ENCODE measurements at places on chromosomes 16 and 17.

- DNase-seq = no peak
Observed at GRCh38 chr17:58327363-58328194, 1.0 kb downstream of the TSPOAP1 start.

DNA sequence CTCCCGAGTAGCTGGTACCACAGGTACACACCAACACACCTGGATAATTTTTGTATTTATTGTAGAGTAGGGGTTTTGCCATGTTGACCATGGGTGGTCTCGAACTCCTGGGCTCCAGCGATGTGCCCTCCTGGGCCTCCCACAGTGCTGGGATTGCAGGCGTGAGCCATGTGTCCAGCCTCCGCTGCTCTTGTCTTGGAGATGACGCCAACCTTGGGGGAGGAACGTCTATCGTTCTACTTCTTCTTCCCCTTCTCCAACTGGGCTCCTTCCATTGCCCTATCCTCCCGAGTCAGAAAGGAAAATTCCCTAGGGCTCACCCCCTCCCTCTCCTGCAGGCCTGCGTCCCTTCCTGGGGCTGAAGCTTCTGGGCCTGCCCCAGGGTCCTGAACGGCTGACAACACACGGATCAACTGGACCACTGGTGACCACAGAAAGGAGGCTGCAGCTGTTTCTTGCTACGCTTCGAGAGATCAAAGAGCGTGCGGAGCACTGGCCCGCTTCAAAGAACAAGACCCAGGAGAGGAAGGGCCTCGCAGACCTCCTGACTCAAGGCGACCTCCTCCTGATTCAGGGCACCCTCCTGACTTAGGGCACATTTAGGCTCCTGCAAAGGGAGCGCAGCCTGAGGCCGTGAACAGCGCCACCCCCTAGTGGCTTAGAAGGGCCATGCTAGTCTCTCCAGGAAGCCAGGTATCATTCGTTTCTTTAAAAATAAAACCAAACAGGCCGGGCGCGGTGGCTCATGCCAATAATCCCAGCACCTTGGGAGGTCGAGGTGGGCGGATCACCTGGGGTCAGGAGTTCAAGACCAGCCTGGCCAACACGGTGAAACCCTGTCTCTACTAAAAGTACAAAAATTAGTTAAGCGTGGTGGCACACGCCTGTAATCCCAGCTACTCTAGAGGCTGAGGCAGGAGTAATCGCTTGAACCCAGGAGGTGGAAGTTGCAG, 48.5 kb upstream of the HELZ start:
- peak; percentile 55 for DNase-seq

DNA sequence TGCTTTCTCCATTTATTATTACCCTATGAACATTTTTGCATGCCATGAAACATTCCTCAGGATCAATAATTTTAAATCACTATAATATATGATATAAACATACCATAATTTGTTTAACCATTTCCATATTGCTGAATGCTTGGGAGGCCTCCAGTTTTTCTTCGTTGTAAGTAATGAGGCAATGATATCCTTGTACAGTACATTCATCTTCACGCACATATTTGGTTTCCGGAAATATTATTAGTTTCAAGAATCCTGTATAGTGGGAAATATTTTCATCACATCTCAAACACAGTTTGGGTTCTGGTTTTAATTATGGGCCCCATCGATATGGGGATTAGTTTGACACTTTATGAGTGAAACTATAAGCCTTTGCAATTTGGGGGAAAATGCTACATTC, 135.4 kb downstream of the HS3ST3B1 start:
- no peak for DNase-seq

- no peak for DNase-seq
Observed at GRCh38 chr16:81688182-81688581, 90.9 kb upstream of the PLCG2 start.

GRCh38 chr17:74514632-74515334, 16.5 kb downstream of the CD300LB start:
- DNase-seq = no peak

DNA sequence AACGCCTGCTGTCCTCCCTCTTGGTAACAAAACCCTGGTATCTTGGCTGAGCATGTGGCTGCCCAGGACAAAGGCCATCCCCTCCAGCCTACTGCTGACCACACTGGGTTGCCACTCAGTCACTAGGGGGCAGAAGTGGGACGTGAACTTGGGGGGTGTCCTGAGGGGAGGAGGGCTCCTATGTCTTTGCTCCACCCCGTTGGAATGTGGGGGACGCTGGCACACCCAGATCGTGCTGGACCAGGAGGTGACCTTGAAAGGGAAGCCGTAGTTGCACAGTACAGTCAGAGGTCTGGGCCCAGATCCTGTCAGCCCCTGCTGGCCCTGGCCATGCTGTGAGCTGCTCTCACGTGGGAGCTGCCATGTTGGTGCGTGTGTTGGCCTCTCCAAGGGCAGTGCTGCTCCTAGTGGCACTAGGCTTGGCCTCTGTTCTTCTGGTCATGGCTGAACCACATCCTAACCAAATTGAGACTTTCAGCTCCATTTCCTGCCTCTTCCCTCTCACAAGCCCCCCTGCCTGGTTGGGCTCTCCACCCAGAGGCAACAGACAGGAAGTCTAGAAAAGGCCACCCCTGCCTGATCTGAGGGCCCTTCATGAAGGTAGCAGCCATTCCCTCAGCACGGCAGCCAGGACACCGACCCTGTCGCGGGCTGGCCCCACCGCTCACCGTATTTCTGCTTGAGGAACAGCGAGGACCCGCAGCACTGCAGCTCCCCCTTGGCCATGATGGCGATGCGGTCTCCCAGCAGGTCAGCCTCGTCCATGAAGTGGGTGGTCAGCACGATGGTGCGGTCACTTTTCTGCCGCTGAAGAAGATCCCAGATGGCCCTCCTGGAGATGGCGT, 29.0 kb upstream of the RNPS1 start:
- no peak for DNase-seq

- no peak for DNase-seq
Observed at GRCh38 chr16:3513892-3514583, 13.2 kb downstream of the CLUAP1 start.

- DNase-seq = no peak
Observed at GRCh38 chr17:67411397-67411796, 34.3 kb downstream of the PITPNC1 start.

- no peak for DNase-seq
Observed at GRCh38 chr16:80150978-80151721, 389.6 kb upstream of the DYNLRB2 start.

DNA sequence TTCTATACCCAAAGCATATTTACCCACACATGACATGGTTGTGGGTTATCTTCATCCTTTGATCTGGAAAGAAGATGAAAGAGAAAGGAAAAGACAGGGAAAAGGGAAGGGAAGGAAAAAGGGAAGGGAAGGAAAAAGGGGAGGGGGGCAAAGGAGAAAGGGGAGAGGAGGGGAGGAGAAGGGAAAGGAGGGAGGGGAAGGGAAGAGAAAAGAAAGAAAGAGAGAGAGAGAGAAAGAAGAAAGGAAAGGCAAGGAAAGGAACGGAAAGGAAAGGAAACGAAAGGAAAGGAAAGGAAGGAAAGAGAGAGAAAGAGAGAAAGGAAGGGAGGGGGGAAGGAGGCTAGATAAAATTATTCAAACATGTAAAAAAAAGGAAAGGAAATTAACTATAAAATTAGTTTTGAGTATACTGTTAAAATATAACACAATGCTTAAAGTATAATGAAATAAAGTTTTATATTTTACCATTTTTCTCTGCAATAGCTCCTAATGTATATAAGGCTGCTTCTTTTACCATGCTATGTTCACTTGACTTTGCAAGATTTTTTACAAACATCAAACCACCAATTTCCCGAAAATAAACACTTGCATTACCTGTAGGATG, 11.2 kb downstream of the TERB1 start:
- no peak for DNase-seq

GRCh38 chr16:76490036-76490639, 212.9 kb downstream of the CNTNAP4 start:
- DNase-seq = no peak

GRCh38 chr16:81756615-81757356, 22.3 kb upstream of the PLCG2 start:
- DNase-seq = no peak

GRCh38 chr16:935684-936083, 35.1 kb downstream of the LMF1 start:
- DNase-seq = no peak

DNA sequence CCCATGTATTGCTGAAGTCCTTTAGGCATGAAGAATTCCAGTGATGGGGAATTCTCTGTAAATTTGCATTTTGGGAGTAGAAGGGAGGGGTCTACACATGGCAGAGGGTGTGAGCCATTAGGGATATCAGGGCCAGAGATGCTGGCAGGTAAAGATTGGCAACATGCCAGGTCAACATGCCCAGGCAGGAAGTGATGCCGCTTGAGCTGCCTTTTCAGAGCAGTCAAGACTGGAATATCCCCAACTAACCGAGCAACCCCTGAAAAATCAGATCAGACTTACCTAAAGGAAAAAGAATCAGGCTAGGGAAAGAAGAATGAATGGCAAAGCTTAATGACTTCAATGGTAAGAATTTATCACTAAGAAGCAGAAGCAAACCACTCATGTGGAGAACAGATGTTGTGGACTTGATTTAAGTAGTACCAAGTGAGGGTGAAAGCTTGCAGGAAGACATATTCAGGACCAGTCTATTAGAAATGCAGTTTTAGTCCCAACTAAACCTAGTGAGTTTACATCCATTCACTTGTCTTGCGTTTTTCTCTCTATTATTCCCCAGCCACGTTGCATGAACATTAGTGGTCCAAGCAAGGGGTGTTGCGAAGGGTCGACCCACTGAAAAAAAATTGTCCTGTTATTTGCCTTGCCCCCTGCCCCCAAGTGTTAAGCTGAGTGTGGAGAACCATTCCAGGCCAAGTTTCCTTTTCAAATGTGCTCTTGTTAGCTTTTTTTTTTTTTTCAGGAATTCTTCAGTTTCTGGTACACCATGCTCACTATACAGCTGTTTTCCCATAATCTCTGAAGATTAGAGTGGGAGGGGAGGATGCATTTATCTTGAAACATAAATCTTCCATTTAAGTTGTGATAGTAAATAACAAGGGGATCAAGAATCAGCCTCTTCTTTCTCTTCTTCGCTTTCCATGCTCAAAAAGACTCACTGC, 105.2 kb downstream of the ABCA8 start:
- no peak for DNase-seq

- no peak for DNase-seq
Observed at GRCh38 chr16:68328860-68329390, 18.1 kb downstream of the PRMT7 start.

DNA sequence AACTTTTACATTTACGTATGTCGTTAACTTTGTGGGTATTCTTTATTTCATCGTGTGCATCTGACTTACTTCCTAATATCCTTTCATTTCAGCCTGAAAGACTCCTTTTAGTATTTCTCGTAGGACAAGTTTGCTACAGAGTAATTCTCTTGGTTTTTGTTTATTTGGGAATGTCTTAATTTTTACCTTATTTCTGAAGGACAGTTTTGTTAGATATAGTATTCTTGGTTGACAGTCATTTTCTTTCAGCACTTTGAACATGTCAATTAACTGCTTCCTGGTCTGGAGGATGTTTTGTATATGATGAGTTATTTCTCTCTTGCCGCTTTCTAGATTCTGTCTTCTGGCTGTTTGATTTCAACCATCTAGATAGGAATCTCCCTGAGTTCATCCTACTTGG, 109.2 kb upstream of the NACA2 start:
- no peak for DNase-seq

- no peak for DNase-seq
Observed at GRCh38 chr17:8285270-8286181, 2.9 kb upstream of the RANGRF start.

- DNase-seq = no peak
Observed at GRCh38 chr16:55001931-55002330, 71.3 kb downstream of the IRX5 start.

DNA sequence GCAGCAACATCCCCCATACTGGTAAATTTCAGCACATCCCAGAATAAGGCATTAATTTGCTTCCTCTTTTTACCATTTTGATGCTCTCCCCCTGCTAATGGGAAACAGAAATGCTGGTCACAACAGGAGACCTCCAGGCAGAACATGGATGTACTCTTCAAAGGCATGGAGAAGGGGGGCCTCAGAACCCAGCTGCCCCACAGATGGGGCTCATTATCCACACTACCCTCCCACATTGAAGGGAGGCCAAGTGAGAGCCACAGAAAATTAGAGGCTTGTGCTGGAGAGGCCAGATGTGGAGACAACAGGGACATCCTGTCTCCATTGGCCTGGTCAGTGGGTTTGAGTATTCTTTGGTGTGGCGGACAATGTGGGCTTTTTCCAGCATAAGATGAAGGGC, 150.1 kb upstream of the CDH11 start:
- DNase-seq = no peak

DNA sequence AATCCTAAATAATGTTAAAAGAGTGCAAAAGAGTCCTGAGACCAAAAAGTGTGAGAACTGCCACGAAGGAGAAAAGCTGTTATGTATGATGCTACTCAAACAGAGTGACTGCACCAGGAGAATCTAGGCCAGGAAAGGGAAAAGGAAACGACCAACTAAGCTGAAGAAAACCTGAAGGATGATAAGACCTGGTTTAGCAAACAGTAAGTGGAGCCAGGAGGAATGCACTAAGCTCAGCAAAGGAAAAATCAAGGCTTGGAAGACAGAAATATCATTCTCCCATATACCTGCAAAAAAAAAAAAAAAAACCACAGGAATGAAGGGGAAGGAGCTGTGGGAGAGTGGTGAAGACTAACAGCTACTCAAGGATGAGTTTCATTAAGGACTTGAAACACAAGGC, 21.1 kb downstream of the CMC2 start:
- DNase-seq = no peak

DNA sequence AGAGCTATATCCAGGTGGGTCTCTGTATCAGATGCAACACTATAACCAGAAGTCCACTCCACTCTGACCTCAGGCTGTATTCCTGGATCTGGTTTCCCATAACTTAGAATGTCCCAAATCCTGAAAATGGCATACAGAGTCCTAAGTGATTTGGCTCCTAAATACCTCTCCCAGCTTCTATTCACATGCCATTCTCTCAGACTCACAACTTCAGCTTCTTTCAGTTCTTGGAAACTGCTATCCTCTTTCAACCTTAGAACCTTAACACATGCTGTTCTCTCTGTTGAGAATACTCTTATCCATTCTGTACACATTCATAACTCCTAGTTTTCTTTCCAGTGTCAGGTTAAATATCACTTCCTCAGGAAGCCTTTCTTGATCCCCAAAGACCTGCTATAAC, 132.0 kb downstream of the BRIP1 start:
- DNase-seq = no peak

DNA sequence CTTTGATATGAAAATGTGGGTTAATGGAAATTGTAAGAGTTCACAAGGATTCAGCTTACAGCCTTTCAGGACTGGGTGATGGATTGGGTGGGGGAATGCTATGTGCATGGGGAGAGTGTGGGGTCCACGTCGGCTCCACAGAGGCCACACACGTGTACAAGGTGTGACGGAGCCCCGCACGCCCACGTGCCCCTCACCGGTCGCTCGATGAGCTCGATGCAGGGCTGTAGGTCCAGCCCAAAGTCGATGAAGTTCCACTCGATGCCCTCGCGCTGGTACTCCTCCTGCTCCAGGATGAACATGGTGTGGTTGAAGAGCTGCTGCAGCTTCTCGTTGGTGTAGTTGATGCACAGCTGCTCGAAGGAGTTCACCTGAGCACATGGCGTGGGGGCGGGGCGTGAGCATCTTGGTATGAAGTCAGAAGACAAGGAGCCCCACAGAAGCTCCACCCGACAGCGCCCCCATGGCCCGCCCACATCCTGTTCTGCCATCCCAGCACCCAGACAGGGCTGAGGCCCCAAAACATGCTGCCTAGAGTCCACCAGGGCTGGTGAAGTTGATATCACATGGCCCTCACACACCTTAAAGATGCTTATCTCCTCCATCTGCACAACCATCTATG, 99.1 kb downstream of the MYH11 start:
- no peak for DNase-seq

- no peak for DNase-seq
Observed at GRCh38 chr17:11487469-11487868, 110.8 kb upstream of the DNAH9 start.

- no peak for DNase-seq
Observed at GRCh38 chr17:12990041-12990808, 27.6 kb downstream of the ELAC2 start.

Data from NCI-H1694 treated with DMSO at 0.1 percent for 48 hours (cell line).